T-helper 1 cell (primary cell): ENCODE measurements at places on chromosomes 4 and X.

- DNase-seq = no peak
These were observed 336.0 kb downstream of the PDHA2 start for GRCh38 chr4:96175871-96176270.

DNA sequence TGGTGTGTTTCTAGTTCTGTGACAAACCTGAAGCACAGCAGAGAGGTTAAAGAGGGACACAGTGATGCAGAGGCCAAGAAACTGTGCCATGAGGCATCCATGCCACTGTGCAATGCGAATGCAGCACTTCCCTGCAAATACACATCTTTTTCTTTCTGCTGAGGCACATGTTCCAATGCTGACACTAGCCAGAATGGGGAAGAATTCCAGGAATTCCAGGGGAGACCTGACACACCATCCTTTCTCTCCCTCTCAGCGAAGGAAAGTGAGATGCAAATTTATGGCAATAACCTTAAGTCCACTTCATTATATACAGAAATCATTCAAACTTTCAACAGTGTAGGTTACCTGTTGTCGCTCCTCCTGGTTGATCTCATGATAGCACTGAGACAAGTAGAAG is 204.8 kb downstream of the LDB2 start:
- no peak for DNase-seq

DNA sequence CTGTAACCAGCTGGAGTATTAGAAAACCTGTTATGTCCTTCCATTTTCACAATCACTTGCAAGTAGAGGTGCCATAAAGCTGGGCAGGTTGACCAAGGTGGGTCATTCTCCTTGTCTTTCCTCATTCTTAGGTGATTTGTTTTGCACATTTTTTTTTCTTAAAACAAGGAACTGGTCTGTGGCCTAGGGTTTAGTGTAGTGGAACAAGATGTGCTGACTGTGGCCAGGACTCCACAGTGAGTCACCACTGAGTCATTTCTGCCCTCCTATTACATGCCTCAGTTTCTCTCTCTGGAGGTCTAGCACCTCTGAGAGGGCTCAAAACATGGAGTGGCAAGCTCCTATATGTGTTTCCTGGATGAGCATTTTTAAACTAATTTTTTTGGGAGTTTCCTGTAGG is 355.9 kb downstream of the GPM6A start:
- DNase-seq = no peak

- DNase-seq = no peak
These were observed 117.0 kb downstream of the PCDH7 start for GRCh38 chr4:30837131-30837539.

GRCh38 chrX:124010566-124010965 is 49.1 kb downstream of the STAG2 start:
- DNase-seq = no peak

- no peak for DNase-seq
These were observed 50.8 kb downstream of the HTRA3 start for GRCh38 chr4:8320386-8320750.

GRCh38 chr4:146327859-146328650 is 113.7 kb downstream of the REELD1 start:
- no peak for DNase-seq

- DNase-seq = no peak
These were observed 2.1 kb downstream of the GEMIN8 start for GRCh38 chrX:14027511-14028019.

GRCh38 chr4:139403462-139403861 is 50.5 kb upstream of the RAB33B start:
- DNase-seq = no peak

- DNase-seq = no peak
These were observed 86.8 kb upstream of the TSPAN7 start for GRCh38 chrX:38474543-38474942.

GRCh38 chr4:55303760-55304165 is 42.3 kb upstream of the SRD5A3 start:
- no peak for DNase-seq

- DNase-seq = no peak
These were observed 4.2 kb upstream of the MTMR1 start for GRCh38 chrX:150688911-150689451.

DNA sequence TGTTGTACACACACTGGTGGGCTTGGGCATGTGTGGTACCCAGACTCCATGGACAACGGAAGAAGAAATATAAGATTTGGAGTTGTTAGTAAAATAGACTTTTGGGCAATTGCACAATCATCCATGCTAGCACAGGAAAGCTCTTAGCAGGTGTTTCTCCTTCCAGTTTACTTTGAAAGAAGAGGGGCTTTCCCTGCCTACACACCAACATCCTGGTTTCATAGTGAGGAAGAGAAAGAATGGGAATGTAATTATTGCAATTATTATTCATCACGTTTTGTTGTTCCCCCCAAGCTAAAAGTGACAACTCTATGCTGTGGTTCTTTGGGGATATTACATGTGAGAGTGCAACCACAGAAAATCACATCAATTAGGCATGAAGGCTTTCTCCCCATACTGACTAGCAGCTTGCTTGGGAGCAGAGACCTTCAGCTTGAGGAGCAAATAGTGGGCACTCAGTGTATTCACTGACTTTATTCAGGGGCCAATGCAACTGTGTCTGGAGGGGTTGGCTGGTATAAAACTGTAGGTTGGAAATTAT is 57.2 kb upstream of the PUDP start:
- DNase-seq = no peak

GRCh38 chr4:174523025-174523693 is 871 bp upstream of the HPGD start:
- DNase-seq = no peak

GRCh38 chr4:168335621-168336020 is 17.1 kb upstream of the DDX60 start:
- DNase-seq = no peak
